ENCODE measurements at places on chromosomes 16 and 17.

DNA sequence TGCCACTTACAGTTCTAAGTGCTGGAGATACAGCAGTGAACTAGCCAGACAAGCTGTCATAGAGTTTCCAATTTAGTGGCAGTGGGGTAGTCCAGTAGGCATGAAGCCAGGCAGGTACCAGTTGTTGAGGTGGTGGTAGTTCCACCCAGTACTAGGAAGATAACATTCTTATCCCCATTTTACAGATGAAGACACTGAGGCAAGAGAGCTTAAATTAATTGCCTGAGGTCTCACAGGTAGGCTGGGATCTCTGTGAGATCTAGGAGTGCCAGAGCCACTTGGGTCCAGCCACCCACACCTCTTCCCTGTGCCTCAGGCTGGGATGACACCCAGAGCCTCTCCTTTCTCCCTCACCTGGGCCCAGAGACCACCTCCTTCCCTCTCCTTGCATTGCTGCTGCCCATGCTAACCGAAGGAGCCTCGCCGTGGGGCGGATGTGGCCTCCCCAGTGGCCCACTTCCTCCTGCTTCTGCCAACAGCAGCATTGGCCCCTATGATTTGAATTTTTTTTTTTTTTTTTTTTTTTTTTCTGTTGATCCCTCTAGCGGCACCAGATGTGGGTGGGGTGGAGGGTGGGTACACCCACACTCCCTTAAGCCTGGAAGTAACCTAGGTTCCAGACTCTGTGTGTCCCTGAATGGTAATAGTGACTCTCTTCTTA, 114.0 kb downstream of the PRKCB start:
- DNase-seq: no peak

GRCh38 chr17:4891411-4892410, 7.6 kb upstream of the C17orf107 start:
- no peak for DNase-seq

GRCh38 chr17:73316919-73317505, 5.2 kb upstream of the CDC42EP4 start:
- no peak for DNase-seq

DNA sequence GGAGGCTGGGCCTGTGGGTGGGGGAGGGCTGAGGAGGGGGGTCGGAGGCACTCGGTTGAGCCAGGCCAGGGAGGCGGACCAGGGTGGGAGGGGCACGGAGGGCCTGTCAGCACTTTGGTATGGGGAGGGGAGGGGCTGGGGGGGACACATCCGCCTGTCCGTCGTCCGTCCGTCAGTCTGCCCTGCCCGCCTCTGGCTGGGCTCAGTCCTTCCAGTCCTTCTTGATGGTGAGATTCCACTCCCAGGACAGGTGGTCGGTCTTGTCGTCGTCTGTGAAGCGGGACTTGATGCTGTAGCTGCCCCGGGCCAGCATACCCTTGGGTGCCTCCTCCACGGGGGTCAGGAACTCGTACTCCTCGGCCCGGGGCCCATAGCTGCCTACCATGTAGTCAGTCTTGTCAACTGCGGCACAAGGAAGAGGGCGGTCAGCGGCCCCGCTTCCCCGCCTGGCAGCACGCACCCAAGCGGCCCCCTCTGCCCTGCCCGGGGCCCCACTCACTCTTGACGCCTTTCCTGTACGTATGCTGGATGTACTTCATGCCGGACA, 2.4 kb downstream of the ARHGDIA start:
- peak; percentile 89 for DNase-seq

GRCh38 chr17:4588898-4589625, 4.7 kb downstream of the SMTNL2 start:
- no peak for DNase-seq

- no peak for DNase-seq
These were observed 45.2 kb upstream of the ACSM2B start for GRCh38 chr16:20621406-20621805.

- DNase-seq: no peak
These were observed 170.2 kb upstream of the GOT2 start for GRCh38 chr16:58904291-58904690.

GRCh38 chr16:75236232-75236631, 15.2 kb downstream of the BCAR1 start:
- DNase-seq: no peak

GRCh38 chr17:57747221-57748017, 2.3 kb upstream of the CCDC182 start:
- peak; percentile 68 for DNase-seq

- no peak for DNase-seq
These were observed 2.2 kb upstream of the TLCD3B start for GRCh38 chr16:30033270-30033669.

DNA sequence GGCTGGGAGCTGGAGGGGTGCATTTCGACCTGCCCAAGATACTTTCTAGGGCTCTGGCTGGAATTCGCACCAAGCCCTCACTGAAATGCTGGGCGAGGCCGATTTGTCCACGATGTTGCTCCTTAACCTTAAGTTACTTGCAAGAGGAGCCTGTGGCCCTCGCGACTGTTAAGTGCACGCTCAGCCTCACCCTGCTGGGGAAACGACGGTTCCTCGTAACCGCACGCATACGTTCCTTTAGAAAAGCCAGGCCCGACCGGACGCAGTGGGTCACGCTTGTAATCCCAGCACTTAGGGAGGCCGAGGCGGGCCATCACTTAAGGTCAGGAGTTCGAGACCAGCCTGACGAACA, 607 bp upstream of the NCOR1 start:
- no peak for DNase-seq

GRCh38 chr17:7932949-7933348, 943 bp downstream of the CNTROB start:
- peak; percentile 82 for DNase-seq

DNA sequence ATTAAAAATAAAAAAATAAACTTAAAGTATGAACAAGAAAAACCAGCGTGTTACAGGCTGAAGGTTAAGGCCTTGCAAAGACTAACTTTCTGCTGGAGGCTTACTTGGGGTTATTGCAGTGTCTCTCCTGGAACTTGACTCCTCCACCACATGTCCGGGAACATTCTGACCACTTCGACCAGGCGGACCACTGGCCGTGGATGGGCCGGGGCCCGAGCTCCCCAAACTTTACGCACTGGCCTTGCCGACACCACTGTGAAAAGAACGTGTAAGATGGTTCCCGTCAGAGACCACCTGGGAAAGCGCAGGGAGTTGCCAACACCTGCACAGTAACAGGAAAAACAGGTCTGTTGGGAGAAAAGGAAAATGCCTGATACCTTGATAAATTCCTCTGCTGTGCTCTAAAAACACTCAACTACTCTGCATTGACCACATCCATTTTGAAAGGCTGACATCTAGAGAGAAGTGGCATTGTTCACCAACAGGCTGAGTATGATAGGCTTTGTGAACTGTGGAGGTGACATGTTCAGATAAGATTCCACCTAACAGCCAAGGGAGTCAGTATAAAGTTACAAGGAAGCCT, 99.1 kb downstream of the ADAMTS18 start:
- peak; percentile 70 for DNase-seq

DNA sequence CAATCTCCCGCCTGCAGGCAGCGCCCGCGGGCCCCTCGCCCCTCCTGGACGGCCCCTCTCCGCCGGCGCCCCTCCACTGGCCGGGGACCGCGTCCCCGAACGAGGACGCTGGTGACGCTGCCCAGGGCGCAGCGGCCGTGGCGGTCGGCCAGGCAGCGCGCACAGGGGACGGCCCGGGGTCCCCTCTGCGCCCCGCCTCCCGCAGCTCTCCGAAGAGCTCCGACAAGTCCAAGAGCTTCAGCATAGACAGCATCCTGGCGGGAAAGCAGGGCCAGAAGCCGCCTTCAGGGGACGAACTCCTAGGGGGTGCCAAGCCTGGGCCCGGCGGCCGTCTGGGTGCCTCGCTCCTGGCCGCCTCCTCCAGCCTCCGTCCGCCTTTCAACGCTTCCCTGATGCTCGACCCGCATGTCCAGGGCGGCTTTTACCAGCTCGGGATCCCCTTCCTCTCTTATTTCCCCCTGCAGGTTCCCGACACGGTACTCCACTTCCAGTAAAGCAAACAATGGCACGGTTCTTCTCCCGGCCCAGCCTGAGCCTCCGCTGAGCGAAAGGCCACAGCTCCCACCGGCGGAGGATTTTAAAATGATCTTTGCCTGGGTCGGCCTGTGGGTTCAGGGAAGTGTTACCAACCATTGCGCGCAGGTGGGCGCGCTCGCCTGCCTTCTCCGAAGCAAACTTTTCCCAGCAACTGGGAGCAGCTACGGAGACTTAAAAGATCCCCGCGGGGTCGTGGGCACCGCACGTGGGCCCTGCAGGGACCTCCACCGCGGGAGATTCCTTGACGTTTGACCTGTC, 1.1 kb downstream of the FOXL1 start:
- DNase-seq: peak; percentile 29

- no peak for DNase-seq
These were observed 4.9 kb downstream of the CACNA1H start for GRCh38 chr16:1157639-1158455.

DNA sequence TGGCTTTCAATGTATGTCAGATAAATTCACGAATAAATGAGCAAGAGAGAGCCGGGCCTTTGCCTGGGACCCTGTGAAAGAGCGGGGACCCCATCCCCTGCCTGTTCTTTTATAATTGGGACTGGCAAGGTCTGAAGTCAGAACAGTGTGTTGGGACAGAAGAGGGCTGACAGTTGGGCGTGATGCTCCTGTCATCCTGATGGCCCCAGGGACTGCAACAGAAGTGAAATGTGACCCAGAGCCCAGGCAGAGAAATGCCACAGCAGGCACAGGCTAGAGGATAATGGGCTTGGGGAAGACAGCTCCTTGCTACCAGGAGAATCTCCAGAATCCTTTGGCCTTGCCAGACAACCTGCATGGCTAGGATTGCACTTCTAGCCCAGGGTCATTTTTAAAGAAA, 37.9 kb downstream of the GSG1L start:
- no peak for DNase-seq

All from mesendoderm (in vitro differentiated cells).